ENCODE measurements at places on chromosomes 5 and 9.

DNA sequence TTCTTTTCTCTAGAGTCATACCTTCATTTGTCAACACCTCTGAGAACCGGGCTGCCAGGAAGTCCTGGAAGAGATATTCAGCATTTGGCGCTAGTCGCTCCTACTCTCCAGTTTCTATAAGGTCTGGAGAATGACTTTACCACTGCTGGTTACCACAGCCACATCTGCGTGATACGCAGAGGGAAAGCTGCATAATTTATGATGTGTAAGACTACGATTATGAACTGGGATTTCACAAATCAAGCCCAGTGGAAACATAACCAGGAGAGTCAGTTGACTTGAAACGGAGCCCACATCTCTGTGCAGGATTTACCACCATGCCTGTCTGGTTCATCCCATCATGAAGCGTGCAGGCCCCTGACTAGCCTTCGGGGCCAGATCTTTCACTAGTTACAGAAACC is 72.6 kb downstream of the FGF1 start:
- DNase-seq: peak; percentile 81

GRCh38 chr5:150670948-150671310 is 9.9 kb downstream of the MYOZ3 start:
- DNase-seq: no peak

GRCh38 chr5:130323804-130324454 is 419.7 kb downstream of the CHSY3 start:
- DNase-seq: no peak

DNA sequence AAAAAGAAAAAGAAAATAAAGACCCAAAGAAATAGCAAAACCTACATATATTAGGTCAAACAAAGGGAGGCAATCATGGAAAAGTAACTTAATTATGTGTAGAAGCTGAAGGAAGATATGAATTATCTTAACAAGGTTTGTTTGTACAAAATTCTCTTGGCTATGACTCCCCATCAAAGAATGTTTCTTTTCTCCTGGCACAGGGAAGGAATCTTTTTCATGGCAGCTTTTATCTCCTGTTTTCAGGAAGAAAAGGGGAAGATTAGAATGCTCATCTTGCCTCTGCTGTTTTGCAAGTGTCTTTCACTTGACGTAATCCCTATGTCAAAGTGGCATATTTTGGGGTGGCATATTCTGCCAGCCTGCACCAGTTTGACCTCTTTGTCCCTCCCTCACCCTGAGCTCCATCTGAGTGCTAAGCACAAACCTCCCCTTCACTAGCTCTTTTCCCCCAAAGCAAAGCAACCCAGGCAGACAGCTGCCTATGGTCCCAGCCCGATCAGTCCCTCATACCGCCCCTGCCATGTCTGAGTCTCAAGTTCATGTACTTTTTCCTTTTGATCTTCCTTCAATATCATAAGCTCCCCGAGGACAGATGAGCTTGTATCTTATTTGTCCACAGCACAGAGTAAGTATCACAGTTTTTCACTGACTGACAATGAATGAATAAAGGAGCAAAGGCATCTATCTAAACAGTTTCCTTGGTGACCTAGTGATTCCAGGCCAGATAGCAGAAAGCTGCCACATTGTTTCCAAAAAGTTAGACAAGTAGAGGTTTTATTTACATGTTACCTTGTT is 242.8 kb upstream of the ANKRD55 start:
- no peak for DNase-seq

GRCh38 chr9:99762470-99762869 is 59.2 kb upstream of the NR4A3 start:
- DNase-seq: no peak

- DNase-seq: peak; percentile 81
Observed at GRCh38 chr9:7169717-7170389, 412.1 kb downstream of the KDM4C start.

- DNase-seq: no peak
Observed at GRCh38 chr5:99763021-99763774, 772.0 kb upstream of the FAM174A start.

GRCh38 chr9:114150608-114151007 is 4.7 kb upstream of the COL27A1 start:
- no peak for DNase-seq

DNA sequence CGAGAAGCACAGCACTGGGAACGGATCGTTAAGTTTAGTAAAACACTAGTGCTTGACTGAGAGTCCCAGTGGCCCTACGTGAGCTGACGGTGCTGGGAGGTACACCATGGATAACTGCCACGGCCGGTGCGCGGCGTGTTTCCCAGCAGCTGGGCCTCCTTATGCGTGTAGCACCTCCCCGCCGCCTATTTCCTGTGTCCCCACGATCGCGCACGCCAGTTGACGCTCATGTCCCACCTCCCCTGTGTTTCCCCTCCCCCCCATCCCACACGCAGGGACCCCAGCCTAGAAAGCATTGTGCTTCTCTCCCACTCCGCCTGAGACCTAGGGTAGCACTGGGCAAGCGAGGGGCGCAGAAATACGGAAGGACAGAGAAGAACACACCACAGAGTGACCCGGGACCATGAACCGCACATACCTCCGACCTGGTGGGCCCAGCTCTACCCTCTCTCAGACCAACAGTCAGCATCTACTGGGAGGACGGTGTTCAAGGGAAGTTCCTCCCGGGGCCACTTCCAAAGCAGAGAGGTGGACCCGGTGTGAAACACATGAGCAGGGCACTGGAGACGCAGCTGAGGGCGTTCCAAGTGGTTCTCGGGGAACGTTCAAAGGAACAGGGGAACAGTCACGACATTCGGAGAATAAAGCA is 45.6 kb downstream of the DBH start:
- no peak for DNase-seq

DNA sequence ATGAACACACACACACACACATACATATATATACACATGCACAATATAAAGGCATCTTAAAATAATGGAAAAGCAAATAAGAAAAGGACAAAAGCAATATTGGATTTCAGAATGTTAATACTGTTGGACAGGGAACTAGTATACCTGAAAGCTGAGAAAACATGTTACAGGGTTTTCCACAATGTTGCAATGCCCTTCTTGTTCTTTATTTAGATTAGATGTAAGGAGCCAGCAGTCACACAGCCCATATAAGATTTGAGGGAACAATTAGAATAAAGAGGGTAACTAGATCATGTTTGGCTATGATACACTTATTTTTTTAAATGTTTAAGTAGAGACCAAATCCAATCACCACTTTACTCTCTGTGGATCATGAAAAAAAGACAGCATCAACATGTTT is 61.7 kb downstream of the SH3TC2 start:
- no peak for DNase-seq

DNA sequence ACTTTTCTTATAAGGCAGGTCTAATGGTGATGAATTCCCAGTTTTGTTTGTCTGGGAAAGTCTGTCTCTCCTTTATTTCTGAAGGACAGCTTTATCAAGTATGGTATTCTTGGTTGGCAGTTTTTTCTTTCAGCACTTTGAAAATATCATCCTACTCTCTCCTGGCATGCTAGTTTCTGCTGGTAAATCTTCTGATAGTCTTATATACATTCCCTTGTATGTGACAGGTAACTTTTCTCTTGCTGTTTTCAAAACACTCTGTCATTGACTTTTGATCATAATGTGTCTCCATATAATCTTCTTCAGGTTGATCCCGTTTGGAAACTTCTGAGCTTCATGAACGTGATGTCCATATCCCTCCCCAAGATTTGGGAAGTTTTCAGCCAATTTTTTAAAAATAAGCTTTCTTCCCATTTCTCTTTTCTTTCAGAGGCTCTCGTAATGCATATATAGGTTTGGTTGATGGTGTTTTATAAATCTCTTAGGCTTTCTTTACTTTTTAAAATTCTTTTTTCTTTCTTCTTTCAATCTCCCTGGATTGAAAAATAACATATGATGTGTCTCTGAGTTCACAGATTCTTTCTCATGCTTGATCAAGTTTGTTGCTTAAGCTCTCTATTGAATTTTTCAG is 22.5 kb upstream of the GRAMD2B start:
- no peak for DNase-seq

GRCh38 chr9:136935651-136936050 is 8.9 kb downstream of the FBXW5 start:
- DNase-seq: no peak

- DNase-seq: no peak
Observed at GRCh38 chr5:151008210-151008491, 12.2 kb upstream of the GPX3 start.

GRCh38 chr5:32190095-32190494 is 16.0 kb upstream of the GOLPH3 start:
- DNase-seq: peak; percentile 98

DNA sequence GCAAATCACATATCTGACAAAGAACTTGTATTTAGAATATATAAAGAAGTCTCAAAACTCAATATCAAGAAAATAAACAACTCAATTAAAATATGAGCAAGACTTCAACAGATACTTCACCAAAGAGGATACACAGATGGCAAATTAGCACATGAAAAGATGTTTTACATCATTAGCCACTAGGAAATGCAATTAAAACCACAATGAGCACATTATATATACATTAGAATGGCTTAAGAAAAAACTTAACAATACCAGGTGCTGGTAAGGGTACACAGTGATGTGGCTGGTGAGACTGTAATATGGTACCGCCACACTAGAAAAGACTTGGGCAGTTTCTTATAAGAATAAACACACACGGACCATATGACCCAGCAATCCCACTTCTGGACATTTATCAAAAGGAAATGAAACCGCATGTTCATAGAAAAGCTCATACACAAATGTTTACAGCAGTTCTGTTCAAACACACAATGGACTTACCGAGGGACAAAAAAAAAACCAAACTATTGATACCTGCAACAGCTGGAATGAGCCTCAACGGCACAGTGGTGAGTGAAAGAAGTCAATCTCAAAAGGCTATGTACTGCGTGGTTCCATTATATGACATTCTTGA is 27.6 kb downstream of the SEMA4D start:
- no peak for DNase-seq

- no peak for DNase-seq
Observed at GRCh38 chr5:13932561-13932960, 11.9 kb downstream of the DNAH5 start.

GRCh38 chr5:44833249-44833648 is 24.5 kb downstream of the MRPS30 start:
- no peak for DNase-seq

DNA sequence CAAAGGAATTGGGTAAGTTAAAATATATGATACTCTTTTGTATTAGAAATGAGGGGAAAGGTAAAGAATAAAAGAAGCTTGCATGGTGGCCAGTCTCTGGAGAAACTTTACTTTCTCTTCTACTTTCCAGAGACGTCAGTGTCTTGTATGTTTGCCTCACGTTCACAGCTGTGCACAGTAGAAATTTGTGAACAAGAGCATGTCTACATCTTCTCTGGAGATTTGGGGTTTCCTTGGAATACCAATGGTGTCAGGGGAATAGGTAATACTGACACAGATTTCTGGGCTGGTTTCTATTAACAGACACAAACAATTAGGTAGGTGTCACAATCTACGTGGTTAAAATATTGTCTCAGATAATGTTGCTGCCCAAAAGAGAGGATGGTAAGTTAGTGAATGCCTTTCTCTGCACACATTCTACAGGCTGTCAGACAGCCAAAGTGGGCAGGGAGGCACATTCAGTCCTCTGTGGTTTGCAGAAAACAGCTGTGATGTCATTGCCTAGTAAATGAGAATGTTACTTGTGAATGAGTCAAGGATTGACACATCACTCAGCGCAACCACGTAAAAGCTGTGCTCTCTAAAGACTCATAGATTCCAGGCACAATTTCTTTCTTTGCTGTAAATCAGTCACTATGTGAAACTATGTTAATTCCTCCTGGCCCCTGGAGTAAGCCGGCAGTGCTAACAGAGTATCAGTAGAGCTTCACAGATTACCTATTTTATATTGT is 397.1 kb downstream of the MAN2A1 start:
- peak; percentile 93 for DNase-seq

DNA sequence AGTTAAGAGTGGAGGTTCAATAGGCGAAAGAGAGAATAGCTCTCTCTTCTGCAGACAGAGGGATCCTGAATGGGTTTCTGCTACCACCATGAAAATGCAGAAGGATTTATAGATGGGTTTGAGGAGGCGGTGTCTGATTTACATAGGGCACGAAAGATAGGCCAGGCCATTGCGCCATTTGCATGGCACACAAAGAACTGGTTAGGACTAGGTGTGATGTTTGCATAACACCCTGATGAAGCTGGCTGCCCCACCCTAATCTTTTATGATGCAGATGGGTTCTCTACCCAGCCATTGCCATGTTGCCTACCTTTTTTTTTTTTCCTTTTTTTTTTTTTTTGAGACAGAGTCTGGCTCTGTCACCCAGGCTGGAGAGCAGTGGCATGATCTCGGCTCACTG is 51.4 kb upstream of the PDZD2 start:
- no peak for DNase-seq

GRCh38 chr9:127210851-127211730 is 53.5 kb upstream of the GARNL3 start:
- no peak for DNase-seq

DNA sequence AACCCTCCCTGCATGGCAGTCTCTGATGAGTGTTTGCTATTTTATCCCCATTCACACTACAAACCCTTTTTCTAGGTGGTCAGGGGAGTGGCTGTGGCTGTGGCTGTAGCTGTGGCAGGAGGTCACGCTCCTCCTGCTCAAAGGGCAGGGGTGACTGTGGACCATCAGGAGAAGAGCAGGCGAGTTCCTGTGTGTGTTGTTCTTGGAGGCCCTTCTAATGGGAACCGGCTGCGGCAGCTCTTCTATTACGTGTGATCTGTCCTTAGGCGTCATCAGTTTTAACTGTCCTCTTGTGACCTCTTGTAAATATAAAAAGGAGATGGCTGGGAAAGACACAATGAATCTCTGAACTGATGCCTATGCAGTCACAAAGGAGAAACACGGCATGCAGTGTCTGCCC is 65.1 kb downstream of the ANKH start:
- peak; percentile 85 for DNase-seq

GRCh38 chr9:123651871-123652270 is 278.1 kb downstream of the DENND1A start:
- DNase-seq: no peak

DNA sequence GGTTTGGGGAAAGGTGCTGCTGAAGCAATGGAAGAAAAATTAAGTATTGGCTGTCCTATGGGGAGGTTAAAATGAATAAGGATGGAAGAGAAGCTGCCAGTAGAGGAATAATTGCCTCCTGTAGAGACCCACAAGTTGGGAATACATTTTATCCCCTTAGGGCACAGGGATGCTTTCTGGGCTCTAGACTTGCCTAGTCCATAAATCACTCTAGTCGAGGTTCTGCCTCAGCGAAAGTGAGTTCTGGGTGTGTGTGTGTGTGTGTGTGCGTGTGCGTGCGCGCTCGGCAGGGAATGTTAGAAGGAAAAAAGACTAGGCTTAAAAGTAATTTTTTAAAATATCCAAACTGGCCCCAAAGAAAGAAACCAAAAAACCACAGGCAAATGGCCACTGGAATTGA is 291.6 kb downstream of the DOCK8 start:
- DNase-seq: no peak

GRCh38 chr5:37045703-37046102 is 169.1 kb downstream of the NIPBL start:
- DNase-seq: no peak

DNA sequence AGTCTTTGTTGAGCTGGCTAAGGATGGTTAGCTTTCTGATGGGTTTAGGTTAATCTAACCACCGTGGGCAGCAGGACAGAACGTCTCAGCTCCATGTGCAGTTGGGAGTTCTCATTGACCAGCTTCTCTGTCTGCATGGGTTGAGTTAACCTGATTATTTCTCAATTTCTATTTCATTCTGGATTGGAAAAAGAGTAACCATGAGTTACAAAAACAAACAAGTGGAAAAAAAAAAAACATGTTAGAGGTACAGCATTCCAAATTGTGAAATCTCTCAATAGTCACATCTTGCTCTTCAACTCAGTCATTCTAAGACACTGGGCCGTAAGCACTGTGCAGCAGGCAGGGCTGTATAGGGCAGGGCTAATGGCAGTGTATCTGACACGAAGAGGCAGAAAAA is 343.7 kb upstream of the KLF4 start:
- peak; percentile 66 for DNase-seq

All from AG10803 (cell line).